ENCODE measurements at places on chromosomes 1 and 21. TPM values are rescaled to one million over a fixed set of nuclear protein-coding genes. Genes with fewer than 3 reads are reported as not detected.

RNF19B gene
- total RNA-seq, result 32.9 TPM

VAV3 gene
- 5.4 TPM for total RNA-seq

APOBEC4 gene
- total RNA-seq, result not detected

RGS7 gene
- not detected for total RNA-seq

KRTAP19-1 gene
- not detected for total RNA-seq

VSIG8 gene
- not detected for total RNA-seq

Data from activated T-cell treated with anti-CD3 and anti-CD28 coated beads, Interleukin-2, amount 50 U/mL, for 4 hours (primary cell).